ENCODE measurements at places on chromosomes 6 and 20. TPM values are rescaled to one million over a fixed set of nuclear protein-coding genes. Genes with fewer than 3 reads are reported as not detected.
A peak's percentile ranks its signal among the peaks of the same experiment; 100 is the strongest.

- no peaks in the 10 kb centered on the region for H3K27me3 ChIP-seq
- no peak overlapping the region for H3K27ac ChIP-seq
- H3K4me3 ChIP-seq = no peak overlapping the region
- no peaks in the 10 kb centered on the region for H3K4me1 ChIP-seq
- no peaks in the 10 kb centered on the region for H3K36me3 ChIP-seq
- DNase-seq = peak; percentile 4
Measured at GRCh38 chr20:19256085-19256484, 43.6 kb downstream of the SLC24A3 start.

DNA sequence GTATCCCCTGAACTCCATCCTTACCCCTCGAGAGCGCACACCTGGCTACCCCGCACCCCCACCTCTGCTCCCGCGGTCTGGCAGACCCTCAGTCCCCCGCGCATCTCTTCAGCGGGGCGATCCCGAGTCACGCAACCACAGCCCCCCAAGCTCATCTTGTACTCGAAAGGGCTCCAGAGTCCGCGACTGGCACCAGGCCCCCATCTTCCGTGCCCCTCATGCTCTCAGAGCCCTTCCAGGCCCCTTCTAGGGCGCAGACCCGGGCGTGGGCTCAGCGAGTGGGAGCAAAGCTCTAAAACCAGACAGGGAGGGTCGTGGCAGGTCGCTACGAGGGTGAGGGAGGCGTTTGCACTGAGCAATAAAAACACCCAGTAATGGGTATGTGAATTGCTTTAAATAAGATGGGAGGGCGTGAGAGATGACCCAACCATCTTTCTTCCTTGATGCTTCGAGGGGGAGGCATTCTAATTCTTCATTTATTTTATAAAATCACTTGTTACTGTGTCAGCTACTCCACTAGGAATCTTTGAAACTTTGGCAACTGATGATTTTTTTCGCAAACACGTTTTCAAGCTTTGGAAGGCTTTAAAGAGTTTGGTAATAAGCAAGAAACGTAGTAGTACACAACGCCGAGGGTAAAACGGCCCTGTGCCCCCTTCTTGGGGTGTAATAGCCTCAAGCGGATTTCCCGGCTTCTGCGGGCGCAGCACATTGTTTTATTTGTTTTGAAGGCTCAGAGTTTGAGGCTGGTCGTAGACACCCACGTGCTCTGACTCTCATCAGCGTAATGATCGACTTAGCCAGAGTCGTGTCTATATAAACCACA lies 42.6 kb upstream of the SUPT3H start:
- peak; percentile 25 for DNase-seq
- H3K27ac ChIP-seq = peak overlapping the region; percentile 73
- peaks cover 2% of the 10 kb centered on the region for H3K27me3 ChIP-seq
- peaks cover 67% of the 10 kb centered on the region for H3K4me1 ChIP-seq
- peaks cover 7% of the 10 kb centered on the region for H3K36me3 ChIP-seq

DNA sequence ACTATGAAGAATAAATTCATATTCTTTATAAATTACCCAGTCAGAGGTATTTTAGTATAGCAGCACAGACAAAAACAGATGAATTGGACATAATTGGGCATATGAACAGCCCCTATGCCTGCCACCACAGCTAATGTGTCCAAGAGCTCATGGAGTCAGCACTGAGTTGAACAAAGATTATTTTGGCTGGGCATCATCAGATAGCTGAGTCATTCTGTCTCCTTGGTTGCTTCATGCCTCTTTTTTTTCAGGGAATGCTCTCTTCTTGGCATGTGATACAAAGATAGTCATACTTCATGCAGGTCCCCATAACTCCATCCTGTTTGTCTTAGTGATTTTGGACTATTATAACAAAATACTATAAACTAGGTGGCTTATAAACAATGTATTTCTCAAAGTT lies 275.6 kb downstream of the TENT5A start:
- no peaks in the 10 kb centered on the region for H3K27me3 ChIP-seq
- DNase-seq = peak; percentile 66
- no peaks in the 10 kb centered on the region for H3K36me3 ChIP-seq
- peaks cover 15% of the 10 kb centered on the region for H3K4me1 ChIP-seq

DNA sequence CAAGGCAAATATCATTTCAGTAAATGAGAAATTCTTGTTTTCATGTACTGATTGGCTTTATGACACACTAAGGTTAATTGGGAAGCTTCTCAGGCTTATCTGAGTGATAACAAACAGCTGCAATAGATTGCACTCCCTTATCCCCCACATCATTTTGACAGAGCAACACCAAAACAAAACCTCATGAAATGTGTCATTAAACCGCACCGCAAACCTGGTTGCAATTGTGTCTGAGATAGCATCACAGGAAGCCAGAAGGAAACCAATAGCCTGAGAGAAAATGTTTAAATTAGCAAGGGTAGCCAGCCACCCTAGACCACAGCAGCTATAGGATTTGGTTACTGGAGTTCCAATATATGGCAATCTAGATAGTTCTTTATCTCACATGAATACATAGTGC lies 31.6 kb upstream of the LAMA4 start:
- H3K27me3 ChIP-seq = no peaks in the 10 kb centered on the region
- H3K4me1 ChIP-seq = peaks cover 38% of the 10 kb centered on the region
- H3K27ac ChIP-seq = no peak overlapping the region
- DNase-seq = no peak

Gene MPIG6B
- total RNA-seq = not detected
